ENCODE measurements at places on chromosomes 2 and 18.

- DNase-seq, result no peak
Measured at GRCh38 chr2:118939994-118940393, 2.0 kb upstream of the MARCO start.

- no peak for DNase-seq
Measured at GRCh38 chr2:172993931-172994717, 81.5 kb upstream of the MAP3K20 start.

DNA sequence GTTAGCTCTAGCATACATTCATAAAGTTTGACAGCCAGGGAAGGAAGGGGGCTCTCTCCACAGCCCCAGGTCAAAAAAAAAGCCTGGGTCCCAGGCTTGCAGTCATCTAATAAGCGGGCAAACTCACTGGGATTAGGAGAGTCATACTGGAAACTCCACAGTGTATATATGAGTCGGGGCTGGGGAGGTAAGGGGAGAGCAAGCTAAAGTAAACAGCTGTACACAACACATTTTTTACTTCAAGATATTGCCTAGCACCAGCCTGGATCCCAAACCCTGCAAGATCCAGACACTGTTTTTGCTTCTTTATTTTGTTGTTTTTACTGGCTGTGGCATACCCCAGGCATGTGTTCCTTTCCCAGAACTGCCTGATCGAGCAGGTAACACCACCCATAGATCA, 291.3 kb upstream of the TANK start:
- no peak for DNase-seq

- DNase-seq, result no peak
Measured at GRCh38 chr2:67437114-67437513, 40.0 kb downstream of the ETAA1 start.

- DNase-seq, result no peak
Measured at GRCh38 chr2:43592443-43592842, 3.4 kb downstream of the THADA start.

- no peak for DNase-seq
Measured at GRCh38 chr2:157487747-157488146, 43.9 kb upstream of the CYTIP start.

DNA sequence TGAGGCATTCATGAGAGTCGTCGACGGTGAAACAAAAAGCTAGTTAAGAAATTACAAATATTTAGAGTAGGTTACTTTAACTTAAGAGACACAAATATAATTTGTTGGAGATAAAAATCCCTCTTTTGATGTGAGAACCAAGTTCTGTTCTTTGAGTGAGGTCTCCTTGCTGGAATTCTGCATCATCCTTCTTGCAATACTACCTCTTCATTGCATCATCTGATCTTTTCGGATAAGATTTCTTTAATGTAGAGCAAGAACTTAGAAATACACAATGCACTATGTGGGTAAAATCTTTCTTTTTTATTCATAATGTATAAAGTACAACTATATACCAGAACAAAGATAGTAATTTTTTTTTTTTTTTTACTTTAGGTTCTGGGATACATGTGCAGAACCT, 118.4 kb downstream of the ARL4C start:
- no peak for DNase-seq

DNA sequence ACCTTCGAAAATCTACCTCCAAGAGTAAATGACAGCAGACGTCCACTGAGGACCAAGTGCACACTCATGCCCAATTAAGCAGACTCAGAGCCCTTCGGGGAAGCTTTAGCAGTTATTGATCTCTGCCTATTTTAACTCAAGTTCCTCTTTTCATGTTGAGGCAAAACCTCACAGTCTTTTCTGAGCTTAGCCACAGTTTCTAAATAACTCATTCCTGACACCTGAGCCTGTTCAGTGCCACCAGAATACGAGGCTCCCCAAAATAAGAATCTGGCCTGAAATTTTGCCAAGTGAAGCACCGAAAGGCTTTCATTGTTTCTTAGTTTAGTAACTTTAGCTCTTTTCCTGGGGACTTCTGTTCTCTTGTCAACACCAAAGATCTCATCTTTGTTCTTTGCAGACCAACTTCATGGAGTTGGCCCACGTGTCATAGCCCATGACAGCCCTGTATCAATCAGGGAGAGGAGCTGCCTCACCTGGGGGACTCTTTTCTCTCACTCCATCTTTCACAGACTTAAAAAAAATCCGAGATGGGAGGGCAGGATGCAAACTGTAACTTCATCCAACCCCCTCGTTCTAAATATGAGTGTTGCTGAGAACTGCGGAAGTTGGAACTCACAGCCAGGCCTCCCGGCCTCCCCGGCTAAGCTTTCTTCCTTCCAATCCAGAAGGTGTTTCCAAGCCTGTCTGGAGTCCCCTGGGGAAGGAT, 22.2 kb downstream of the INPP5D start:
- no peak for DNase-seq

GRCh38 chr18:58308463-58308862, 264.4 kb downstream of the NEDD4L start:
- no peak for DNase-seq

GRCh38 chr18:11529081-11529480, 80.3 kb upstream of the SLC35G4 start:
- DNase-seq, result no peak

DNA sequence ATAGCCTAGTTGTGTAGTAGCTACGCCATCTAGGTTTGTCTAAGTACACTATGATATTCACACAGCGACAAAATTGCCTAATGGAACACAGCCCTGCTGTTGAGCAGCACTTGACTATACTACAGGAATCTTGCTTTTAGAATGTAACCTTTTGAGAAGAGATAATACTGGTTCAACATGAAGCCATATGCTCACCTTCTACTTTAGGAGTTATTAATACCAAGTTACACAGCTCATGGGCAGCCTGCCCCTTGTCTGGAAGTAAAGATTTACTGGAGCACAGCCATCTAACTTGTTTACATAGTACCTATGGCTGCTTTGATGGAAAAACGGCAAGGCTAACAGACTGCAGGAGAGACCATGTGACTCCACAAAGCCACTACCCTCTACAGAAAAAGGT, 174.8 kb downstream of the DYM start:
- no peak for DNase-seq

GRCh38 chr18:48592540-48593171, 53.8 kb downstream of the CTIF start:
- DNase-seq, result no peak
